ENCODE measurements at places on chromosomes 7 and 10.
A peak's percentile ranks its signal among the peaks of the same experiment; 100 is the strongest.

DNA sequence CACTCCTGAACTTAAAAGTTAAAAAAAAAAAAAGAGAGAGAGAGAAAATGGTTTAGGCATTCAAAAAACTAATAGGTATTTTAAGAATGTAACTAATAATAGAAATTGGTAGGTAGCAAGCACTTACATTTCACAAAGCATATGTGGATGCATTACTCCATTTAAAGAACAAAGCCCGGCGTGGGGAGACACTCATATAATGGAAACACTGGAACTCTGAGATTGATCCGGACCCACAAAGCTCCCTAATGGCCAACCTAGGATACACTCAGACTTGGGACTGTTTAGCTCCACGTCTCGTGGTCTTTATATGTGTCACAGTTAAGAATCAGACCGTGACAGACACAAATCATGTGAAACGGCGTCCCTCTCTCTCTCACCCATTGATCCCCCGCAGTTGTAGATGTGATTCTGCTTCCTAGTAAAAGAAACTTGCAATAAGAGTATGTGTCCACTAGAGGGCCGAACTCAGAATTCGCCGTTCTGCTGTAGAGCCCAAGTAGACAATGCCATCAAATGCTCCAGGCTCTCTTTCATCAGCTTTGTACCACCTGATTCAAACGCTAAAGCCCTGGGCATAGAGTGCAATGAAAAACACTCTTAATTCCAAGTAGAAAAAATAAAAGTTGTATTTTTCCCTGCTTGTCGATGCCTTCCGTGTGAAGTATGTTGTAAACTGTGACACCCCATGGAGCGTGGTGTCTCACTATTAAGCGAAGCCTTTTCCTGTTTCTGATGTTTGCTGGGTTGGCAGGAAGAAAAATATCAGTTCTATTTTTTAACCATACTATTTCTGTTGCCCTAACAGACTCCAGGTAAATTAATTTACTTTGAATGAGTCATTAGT is 429.0 kb upstream of the MTPN start:
- peak; percentile 18 for DNase-seq

GRCh38 chr7:144130730-144131129 is 7.8 kb downstream of the OR2A14 start:
- DNase-seq: no peak

DNA sequence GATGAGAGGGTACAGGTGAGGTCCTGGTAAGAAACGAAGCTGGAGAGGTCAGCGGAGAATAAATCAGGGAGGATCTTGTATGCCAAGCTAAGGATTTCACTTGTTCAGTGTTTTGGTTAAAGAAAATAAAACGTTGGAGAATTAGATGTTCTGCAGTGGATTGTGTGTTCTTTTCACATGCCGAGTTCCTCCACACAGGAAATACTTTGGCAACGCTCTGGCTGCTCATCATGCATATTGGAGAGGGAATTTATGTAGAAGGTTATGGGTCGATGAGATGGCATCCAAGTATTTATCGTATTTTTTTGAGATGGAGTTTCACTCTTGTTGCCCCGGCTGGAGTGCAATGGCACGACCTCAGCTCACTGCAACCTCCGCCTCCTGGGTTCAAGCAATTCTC is 11.0 kb downstream of the RPS24 start:
- no peak for DNase-seq

DNA sequence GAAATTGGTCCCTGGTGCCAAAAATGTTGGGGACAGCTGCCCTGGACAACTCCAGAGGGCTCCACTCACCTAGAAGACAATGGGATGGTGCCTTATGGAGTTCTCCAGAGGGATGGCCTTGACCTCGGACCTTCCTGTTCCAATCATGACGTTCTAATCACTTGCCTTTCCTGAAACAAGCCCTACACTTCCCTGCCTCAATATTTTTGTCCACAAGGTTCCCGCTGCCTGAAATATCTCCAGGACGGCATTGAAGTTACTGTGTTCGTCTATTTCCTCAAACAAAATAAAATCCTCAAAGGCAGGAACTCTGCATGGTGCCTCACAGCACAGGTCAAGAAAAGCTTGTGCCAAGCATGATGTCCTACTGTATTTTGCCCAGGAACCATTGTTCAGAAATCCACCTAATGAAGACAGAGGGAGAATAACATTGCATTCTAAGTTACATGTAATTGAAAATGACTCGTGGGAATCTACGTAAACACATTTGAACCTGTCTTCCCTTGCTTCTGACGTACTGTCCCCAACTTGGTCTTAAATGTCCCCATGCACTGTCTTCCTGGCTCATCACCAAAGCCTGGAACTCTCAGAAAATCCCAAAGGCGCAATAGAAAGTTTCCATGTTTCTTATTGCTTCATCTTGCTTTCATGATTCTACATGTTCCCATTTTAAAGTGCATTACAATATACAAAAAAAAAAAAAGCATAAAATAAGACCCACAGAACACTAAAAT is 342.3 kb upstream of the NRP1 start:
- DNase-seq: no peak

- no peak for DNase-seq
These were observed 22.4 kb upstream of the AHR start for GRCh38 chr7:17275749-17276671.

DNA sequence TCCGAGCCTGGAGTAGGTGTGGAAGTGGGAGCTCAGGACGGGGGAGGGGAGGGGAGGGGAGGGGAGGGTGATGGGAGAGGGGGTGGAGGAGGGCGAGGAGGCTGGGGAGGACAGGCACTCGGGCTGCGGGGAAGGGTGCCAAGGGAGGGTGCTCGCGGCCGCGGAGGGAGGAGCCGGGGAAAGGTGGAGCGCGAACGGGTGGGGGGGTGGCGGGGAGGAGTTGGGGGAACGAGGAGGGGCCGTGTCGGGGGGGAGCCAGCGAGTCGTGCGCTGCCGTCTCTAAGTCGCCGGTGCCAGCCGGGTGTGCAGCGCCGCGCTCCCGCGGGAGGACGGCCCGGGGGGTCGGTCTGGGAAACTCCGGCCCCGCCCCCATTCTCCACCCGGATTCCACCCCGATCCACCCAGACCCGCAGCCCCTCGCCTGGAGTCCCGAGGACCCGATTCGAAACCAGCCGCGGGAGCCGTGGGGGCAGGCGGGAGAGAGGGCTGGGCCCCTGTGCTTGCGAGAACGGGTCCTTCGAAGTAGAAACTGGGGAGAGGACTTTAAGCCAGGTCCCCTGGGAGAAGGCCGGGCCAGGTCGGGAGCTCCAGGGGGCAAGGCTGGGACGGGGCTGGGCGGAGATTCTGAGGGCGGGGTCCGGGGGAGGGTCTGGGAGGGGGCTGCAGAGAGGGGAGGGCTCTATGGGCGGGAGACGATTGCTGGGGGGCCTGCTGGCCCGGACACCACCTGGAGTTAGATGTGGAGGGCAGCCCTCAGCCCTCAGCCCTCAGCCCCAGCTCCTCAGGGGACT is at the start of gene ZNF467:
ZNF467 (minus strand) TSS at position 143 of the 791 bp plus-strand sequence. CDS start 2,556 bp downstream, outside the sequence.
- peak; percentile 46 for DNase-seq

DNA sequence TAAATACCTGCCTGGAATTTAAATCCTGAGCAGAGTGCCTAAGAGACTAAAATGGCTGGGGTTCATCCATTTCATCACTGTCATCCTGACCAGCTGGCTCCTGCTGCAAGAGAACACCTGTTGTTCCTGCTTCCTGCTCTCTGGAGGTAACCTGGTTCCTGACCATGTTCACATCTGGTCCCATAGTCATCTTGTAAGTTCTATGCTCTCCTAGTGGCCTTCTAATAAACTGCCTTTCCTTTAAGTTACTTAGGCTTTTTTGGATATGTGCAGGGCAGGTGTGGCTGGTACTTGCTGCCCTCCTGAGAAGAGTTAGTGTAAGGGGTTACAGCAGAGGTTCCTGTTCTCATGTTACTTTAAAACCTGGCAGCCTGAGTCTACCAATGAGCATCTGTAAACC is 80.0 kb downstream of the NRCAM start:
- DNase-seq: peak; percentile 29

DNA sequence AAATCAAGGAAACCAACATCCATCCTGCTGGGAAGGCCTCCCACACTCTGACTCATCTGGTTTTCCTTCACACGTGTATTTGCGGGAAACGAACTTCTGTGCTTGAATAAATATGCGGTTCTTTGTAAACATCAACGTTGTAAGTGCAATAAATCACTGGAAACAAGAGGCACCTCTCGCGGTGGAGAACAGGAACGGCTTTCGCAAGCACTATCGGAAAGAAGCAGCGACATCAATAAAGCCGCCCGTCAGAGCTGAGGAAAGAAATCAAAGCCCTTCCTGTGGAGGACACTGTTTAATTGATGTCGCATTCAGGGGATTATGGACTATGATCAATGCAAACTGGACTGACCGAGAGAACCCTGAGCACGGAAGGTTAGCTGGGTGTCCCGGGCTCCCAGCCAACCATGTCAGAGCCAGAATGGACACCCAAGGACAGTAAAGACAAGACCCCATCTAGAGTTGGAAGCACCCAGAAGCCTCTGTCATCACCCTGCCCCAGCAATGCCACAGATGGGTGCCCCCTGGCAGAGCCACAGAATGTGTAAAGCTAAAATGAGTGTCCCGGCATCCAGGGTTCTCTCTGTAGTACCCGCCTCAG is 37.6 kb downstream of the OAT start:
- DNase-seq: no peak

DNA sequence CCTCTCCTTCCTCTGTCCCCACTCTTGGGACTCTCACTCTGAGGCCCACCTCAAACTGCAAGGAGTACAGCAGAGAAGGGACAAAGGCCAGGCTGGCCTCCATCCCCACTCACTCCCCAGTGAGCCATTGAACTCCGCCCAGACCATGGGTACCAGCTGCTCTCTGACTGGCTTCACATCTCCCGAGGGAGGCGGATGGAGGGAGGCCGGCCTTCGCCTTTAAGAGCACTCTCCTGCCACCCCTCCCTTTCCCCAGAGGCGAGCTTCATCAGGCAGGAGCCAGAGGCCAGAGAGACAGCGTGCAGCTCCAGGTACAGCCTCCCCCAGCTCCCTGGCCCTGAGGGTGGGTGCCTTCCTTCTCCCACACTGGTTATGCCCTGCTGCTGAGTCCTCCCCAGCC is 1.8 kb upstream of the LDB3 start:
- no peak for DNase-seq

- no peak for DNase-seq
These were observed 705 bp downstream of the SLF2 start for GRCh38 chr10:100913470-100913865.

GRCh38 chr10:129949891-129950291 is 14.2 kb downstream of the EBF3 start:
- DNase-seq: no peak

- DNase-seq: no peak
These were observed 57.5 kb downstream of the ICA1 start for GRCh38 chr7:8204339-8205030.

GRCh38 chr7:447523-447922 is 72.1 kb downstream of the PDGFA start:
- DNase-seq: no peak

- no peak for DNase-seq
These were observed 270.5 kb upstream of the PODXL start for GRCh38 chr7:131826960-131827359.

- DNase-seq: no peak
These were observed 67.5 kb upstream of the ZMIZ1 start for GRCh38 chr10:79001082-79001885.

DNA sequence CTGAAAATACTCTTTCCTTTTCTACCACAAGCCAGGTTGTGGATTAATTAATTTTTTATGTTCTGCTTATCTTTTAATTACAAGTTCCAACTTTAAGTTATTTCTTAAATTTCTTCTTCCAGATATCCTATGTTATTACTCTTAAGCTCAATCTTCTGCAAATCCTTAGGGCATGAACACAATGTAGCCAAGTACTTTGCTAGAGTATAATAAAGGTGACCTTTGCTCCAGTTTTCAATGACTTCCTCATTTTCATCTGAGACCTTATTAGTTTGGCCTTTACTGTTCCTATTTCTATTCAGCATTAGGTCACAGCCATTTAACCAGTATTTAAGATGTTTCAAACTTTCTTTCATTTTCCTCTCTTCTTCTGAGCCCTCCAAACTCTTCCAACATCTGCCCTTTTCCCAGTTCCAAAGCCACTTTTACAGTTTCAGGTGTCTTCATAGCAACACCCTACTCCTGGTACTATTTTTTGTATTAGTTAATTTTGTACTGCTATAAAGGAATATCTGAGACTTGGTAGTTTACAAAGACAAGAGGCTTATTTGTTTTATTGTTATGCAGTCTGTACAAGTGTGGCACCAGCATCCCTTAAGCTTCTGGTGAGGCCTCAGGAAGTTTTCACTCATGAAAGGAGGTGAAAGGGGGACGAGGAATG is 886.2 kb upstream of the GHITM start:
- DNase-seq: no peak

DNA sequence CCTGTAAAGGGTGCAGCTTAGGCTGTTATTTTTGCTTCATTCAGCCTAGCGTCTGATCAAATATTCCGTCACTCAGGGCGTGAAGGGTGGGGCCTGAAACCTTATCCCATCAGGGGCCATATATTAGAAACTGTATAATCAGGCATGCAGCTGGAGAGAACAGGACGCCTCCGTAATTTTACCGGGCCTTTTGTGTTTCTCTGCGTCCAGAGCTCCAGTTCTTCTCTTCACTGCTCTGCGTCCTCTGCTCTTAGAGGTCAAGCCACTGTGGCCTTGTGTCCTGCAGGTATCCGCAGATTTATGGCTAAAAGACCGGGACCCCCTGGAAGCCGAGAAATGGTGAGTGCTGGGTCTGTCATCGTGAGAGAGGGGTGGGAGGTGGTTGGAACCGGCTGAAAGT is at the start of gene ZNF735:
ZNF735 (plus strand) TSS at position 301 of the 400 bp plus-strand sequence; CDS start at position 301, 0 bp downstream.
- DNase-seq: no peak

DNA sequence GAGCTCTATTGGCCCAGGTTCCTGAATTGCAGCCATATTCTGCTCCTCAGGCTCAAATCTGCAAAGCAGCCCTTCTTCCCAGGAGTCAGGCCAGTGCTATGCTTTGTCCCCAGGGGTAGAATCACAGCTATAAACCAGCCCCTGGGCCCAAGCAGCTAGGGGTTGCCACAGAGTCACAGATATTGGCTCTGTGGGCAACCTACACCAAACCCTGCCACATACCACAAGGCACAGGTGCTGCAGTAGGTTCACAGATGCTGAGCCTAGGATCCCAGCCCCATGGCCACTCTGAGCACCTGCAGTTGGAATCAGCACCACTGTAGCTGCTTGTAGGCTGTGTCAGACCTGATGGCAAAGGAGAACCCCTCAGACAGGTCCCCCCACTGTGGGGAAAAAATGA is 43.1 kb upstream of the CAMK2B start:
- DNase-seq: no peak

DNA sequence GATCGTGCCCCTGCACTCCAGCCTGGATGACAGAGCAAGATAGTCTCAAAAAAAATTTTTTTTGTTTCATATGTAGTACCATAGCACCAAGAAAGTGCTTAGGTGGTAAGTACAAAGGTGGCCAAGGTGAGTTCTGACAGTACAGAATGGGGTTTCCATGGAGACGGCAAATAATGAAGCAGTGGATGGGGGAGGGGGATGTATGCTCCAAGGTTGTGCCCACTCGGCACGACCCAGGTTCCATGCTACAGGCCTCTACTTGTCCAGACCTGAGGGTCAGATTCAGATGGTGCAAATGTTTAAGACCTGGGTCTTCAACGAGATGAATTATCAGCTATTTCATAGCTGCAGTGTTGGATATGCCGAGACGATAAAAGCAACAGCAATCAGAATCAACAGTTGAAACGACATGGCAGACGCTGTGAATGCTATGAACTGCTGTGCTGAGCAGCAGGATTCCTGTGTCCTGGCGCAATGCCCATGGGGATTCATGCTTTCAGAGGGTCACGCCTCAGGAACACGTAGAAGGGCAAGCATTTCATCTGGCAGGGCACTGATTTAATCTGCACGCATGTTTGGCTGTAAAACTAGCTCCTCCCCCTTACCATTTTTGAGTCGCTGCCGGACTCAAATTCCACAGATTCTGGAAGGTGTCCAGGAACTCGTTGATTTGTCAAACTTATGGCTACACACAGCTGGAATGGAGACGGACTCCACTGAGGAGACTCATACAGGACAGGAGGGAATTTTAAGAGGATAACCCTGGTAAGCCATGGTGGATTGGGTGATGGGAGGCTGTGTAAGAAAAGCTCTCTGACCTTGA is 256.5 kb downstream of the FRMD4A start:
- DNase-seq: no peak

Measured in NCI-H2107 (cell line).